ENCODE measurements at places on chromosomes 6 and 20.

DNA sequence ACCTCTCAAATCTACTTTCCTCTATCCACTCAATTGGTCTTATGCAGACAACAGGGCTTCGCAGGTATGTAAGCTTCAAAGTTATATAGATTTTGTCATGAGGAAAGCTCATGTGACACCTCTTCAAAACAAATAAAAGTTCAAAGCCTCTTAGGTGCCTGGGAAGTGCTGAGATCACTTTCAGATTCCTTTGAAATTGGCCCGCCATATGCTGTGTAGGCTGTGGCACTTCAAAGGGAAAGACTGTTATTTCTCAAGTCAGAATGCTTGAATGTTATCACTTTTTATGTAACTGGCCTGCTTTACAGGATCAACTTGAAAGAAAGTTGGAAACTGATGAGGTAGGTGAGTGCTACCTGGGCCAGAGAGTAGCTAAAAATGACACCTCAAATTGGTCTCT is 67.1 kb upstream of the GFRAL start:
- no peak for DNase-seq

DNA sequence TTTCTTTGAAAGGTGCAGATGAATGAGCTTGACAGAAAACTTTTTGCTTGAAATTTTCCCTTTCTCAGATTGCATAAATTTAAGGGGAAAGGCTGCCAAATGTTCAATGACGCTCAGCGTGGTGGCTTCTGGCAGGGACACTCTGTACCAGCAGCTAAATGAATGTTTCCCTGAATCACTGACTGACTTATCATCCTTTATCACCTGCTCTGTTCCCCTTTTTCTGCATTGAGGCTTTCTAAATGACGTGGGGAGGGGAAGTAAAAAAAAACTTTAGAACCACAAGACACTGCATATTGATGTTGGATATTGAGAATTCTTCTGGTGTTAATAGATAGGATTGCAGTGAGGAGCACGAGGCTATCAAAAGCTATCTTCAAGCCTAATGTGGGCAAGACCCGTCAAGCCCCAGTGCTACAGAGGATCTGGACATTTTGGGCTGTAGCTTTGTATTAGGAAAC is 46.9 kb upstream of the ENPP5 start:
- no peak for DNase-seq

GRCh38 chr20:18796282-18796833 is 17.2 kb upstream of the SCP2D1 start:
- DNase-seq: no peak

DNA sequence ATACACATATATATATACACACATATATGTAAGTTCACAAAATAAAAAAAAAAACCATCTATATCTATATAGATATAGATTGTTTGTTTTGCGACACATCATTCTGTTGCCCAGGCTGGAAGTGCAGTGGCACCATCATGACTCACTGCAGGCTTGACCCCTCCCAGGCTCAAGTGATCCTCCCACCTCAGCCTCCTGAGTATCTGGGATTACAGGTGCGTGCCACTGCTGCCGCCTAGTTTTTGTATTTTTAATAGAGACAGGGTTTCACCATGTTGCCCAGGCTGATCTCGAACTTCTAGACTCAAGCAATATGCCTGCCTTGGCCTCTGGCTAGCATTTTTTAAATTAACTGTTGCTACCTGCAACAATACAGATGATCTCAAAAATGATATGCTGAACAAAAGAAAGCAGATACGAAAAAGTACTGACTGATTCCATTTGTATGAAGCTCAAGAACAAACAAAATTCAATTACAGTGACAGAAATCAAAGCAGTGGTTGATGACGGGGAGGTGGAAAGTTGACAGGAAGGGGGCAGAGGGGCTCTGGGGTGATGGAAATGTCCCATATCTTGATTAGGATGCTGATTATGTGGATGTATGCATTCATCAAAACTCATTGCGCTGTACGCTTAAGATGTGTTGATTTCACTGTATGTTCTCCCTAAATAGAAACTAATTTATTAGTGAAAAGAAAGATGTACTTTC is 49.6 kb downstream of the ATXN1 start:
- no peak for DNase-seq

DNA sequence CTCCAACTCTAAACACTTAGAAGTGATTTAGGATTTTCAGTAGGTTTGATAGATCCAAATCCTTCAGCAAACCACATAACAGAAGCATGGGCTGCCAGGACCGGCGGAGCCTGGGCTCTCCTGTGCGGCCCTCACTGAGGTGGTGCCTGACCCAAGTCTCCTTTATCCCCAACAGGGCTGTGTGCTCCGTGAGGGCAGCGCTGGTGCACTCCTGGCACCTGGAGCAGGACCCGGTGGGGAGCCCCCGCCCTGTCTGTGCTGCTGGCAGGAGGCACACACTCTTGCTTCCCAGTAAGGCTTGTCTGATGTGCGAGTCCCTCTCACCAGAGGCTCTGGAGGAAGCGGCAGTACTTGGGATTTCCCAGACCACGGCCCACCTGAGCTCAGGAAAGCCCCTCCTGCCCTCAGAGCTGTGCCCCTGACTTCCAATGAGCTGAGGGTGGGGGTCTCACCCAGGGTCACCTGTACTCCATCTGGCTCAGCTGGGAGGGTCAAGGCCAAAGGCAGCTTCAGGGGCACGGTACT is 56.2 kb downstream of the PYGB start:
- DNase-seq: no peak

- no peak for DNase-seq
Observed at GRCh38 chr20:50563133-50563944, 53.2 kb downstream of the PTPN1 start.

DNA sequence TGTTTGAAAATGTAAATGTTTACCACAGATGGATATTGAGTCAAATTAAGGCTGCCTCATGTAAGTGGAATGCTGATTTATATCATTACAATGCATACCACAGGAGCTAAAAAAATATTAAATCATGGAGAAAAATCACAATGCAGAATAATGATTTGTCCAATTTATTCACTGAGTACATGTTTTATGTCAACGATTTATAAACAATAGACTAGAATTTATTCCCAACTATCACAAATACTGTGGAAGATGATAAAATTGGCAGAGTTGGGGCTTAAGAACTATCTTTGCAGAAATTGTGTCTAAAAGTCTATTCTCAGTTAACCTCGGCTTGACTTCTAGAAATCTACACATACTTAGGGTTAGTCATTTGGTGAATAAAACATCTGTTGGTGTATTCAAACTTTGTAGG is 472.1 kb upstream of the MARCKS start:
- no peak for DNase-seq

GRCh38 chr6:73696966-73697655 is 1.1 kb downstream of the CD109 start:
- no peak for DNase-seq

DNA sequence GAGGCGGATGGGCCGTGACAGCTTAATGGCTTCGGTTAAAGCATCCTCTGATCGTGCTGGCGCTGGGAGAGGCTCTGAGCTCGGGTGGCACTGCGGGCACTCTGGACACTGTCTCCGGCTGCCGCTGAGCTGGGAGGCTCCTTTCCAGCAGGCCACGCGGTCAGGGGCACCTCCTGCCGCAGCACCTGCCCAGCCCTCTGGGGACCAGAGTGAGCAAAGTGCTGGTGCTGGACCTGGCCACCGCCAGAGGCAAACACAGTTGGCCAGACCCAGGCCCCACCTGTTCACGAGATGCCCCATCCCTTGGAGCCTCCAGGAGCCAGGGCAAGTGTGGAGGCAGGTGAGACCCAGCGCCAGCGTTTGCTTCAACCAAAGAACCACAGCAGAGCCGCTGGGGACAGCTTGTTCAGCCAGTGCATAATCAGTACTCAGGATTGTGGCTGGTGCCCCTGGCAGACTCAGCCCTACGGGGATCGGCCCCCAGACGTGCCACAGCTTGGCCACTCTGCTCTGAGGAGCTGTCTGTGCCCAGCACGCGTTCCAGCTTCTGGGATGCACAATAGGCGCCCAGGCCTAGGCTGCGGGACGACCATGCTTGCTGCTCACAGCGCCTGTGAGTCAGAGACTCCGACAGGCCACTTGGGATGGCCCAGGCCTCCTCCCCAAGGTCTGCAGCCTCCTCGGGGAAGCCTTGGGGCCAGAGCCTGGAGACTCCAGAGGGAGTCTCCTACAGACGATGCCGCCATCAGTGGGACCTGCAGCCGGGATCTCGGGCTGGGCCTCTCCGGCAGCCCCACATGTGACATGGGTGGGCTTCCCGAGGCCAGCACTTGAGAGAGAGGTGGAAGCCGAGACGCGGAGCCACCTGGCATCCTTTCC is 38.2 kb upstream of the SLCO4A1 start:
- DNase-seq: no peak

GRCh38 chr6:158955255-158955654 is 44.7 kb downstream of the RSPH3 start:
- DNase-seq: no peak

GRCh38 chr20:44719841-44720240 is 4.7 kb downstream of the CCN5 start:
- DNase-seq: no peak

DNA sequence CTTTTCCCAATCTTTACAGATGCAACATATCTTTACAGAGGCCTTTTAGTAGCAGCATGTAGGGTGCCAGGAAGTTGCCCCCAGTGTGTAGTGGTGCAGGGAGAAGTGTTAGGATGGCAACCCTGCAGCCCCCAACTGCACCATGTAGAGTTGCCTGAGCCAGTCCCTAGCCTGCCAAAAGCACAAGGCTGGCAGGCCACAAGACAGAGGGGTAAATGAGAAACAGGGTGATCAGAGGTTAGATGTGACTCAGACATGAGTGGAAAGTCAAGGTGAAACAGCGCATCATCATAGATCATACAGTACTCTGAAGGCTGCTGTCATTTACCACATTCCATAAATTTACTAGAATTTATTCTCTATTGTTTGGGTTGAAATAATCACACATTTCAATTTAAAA is 467.5 kb downstream of the PRKN start:
- DNase-seq: no peak

DNA sequence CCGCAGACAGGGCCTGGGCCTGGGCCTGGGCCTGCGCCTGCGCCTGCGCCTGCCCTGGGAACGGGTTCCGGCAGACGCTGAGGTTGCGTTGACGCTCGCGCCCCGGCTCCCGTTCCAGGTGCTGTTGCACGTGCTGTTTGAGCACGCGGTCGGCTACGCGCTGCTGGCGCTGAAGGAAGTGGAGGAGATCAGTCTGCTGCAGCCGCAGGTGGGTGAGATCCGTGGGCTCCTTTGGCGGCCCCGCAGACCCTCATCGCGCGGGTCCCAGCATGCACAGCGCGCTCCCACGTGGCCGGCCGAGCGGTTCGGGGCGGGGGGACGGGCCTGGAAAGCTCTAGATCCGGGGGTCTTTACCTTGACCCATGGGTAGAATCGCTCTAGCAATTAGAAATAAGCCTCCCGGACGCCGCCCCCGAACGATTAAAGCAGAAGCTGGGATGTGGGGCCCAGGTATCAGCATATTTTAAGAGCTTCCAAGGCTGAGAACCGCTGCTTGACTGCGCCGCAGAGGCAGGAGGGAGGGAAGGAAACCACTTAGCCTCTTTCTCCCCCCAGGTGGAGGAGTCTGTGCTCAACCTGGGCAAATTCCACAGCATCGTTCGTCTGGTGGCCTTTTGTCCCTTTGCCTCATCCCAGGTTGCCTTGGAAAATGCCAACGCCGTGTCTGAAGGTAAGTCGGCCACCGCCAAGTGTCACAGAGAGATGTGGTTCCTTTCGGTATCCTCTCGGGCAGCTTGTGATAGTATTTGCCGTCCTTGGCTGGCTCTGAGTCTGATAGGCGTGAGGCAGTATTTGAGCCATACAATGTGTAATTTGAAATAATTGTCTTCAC is 508 bp downstream of the NOP56 start:
- peak; percentile 23 for DNase-seq

- DNase-seq: no peak
Observed at GRCh38 chr20:50559856-50560638, 49.9 kb downstream of the PTPN1 start.

- DNase-seq: no peak
Observed at GRCh38 chr6:111080698-111081097, 6.6 kb upstream of the SLC16A10 start.

- peak; percentile 91 for DNase-seq
Observed at GRCh38 chr20:49610691-49611538, 43.0 kb upstream of the PTGIS start.

DNA sequence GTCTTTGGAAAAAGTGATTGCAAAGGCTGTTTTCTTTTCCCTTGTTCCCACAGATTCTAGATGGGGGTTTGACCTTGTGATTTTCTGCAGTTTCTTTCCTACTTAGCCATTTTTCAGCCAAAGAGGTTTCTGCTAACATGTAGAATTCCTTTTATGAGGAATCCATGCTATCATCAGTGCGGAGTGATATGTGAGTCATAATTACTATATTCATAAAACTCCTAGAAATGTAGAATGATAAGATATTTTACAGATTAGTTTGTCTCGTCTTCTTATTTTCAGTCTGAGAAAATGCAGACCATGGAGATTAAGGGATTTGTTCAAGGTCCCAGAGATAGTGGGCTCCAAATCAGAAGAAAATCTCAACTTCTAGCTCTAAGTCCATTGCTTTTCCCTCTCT is 98.6 kb downstream of the KCNQ5 start:
- DNase-seq: no peak

DNA sequence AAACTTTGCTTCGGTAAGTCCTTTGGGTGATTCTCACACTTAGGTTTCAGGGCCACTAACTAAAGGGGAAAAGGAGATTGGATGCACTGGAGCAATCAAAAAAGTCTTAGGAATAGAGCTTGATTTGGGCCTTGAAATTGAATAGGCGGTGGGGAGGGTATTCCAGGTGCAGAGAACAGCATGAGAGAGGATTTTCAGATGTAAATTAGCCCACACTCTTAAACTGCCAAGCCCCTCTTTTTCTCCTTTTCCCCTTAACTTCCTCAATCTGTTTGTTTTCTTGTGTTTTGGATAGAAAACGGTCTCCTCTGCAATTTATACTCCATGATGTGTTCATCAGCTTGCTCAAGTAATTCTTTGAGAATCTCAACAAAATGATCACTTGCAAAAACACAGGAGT is 62.1 kb upstream of the RIPOR2 start:
- no peak for DNase-seq

DNA sequence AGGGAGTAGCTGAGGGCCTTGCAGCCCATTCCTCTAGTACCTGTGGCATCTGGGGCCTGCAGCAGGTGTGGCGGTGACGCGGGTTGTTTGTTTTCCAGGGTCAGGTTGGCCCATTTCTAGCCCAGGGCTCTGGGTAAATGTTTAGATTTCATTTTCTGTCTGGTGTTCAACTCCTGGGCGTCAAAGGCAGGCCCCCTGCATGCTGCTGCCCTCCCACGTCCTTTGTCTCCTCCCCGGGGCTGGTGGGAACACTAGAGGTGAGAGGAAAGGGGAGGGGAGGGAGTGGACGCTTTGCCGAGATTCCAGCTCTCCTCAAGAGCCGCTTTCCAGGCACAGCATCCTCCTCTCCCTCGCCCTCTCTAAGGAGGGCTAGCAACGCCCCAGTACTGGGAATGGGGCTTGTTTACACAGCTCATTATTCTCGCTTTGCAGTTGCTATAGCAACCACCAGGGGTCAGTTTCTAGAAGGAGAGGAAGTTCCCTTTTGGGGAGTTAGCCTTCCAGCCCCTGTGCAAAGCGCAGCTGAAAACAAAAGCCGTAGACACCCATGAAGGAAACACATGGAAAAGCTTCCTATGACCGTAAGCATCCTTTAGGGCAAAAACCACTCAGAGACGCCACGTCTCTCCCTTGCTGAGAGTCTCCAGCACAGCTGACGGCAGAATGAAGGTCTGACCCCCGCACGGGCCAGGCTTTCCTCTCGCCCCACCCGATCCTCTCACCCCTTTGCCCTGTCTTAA is 170.6 kb downstream of the LY86 start:
- peak; percentile 37 for DNase-seq

Data from progenitor cell of endocrine pancreas (in vitro differentiated cells).